ENCODE measurements at places on chromosomes 1 and 21.

DNA sequence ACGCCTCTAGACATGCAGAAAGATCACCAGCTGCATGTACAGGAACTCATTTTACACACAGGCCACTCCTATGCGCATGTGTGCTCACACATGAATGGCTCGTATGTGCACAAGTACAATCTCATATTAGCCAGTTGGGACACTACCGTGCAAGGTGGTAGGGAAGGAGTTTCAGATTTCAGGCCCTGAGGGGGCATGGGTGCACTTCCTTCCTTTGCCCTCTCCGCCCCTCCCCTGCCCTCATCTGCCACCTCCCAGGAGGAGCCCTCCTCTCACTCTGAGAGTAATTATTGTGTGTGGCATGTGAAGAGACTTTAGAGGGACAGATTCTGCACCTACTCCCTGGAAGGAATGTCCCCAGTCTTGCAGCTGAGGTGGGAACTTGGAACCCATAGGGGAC lies 14.8 kb downstream of the EDN2 start:
- DNase-seq = no peak

DNA sequence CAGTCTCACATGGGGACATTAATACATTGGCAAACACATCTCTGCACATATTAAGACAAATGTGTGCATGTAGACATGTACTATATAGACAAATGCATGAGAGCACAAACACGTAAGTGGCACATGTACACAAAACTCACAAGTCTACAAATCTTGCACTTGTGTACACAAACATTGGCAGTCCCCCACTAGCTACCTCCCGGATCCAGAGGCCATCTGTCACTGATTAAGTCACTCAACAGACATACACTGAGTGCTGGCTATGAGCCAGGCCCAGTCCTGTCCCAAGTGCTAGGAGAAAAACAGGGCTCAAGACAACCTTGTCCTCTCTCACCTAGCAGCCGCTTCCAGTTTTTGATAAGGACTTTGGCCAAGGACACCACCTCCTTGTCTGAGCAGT lies 7.0 kb downstream of the TCEA3 start:
- DNase-seq = no peak

DNA sequence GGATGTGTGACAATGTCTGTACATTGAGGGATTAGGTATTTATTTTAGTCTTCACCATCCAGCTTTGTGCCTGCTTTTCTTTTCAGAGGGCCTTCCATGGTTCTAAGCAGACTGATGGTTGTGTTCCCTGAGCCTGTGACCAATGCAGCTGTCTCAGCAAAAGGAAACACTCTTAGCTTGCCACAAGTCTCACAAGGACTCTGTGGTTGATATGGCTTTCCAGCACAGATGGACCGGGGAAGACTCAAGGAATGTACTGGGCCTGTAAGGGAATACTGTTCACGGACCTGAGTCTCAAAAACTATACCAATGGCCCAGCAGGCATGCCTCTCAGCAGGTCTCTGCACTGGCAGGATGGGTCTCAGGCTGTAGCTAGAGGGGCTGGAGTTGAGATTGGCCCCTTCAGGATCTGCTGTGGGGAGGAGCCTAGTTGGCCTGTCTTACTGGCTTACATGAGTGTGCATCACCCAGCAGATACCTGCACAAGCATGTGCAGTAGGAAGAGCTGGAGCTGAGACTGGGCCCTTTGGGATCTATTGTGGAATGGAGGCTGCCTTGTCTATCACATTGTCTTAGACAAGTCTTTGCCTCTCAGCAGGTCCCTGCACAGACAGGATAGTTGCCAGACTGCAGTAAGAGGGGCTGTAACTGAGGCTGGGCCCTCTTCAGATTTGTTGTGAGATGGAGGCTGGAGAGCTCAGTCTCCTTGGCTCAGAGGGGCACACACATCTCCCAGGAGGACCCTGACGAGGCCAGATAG lies 52.0 kb upstream of the PDC start:
- DNase-seq = no peak

GRCh38 chr21:41366522-41367151 lies 4.8 kb downstream of the MX2 start:
- DNase-seq = no peak

DNA sequence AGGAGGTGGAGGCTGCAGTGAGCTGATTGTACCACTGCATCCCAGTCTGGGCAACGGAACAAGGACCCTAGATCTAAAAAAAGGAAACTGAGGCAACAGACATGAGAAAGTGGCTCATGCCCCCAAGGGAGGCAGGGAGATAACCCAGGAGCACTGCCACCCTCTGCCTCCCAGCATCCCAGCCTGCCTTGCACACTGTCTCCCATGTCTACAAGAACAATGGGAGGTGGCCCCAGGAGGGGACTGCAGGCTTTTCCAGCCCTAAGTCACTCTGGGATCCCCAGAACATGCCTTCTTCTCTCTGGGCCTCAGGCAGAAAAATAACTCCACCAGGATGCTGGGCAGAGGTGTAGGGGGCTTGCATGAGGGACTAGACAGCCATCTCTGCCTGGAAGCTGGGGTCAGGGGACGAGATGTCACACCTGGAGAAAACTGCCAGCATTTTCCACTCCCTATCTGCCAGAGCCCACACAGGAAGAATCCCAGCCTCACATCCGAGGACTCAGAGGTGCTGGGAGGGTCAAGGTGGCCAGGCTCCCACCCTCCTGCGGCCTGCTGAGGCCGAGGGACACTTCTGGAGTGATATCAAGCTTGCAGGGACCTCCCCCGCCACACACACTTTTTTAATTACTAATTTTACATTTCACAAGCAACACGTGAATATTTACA lies 21.4 kb downstream of the RUNX3 start:
- DNase-seq = no peak

DNA sequence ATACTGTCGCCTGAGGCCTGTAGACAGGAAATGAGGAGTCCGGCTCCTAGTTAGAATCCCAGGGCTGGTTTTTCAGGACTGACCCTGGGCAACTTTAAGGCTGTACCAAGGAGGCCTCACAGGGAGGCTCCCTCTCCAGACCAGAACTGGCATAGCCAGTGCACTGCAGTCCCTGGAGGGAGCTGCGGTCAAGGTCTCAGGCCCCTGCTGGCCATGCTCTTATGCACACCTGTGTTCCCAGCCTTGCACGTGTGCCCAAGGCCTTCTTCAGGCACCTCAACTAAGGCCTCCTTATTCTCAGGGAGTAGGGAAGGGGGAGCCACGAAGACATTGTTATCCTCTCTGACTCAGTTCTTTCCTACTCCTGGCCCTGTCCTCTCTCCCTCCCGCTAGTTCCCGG lies 22.0 kb upstream of the IFNAR1 start:
- no peak for DNase-seq

DNA sequence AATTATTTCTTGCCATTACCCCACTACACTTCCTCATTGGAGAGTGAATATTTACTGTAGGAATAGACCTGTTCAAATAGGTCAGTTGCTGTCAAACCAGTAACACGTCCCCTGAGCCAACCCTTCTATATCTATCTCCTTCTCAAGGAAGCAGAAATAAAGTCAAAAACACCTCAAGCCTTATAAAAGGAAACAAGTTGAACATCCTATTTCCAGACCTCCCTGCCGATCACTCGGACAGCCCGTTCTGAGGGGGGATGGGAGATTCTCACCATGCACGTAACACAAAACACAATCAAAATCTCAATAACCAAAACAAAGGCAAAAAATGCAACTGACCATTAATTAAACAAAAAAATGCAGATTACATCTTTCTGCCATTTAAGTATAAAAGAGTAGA lies 121.5 kb upstream of the KRTAP19-8 start:
- DNase-seq = no peak

GRCh38 chr1:185376288-185376687 lies 59.2 kb upstream of the IVNS1ABP start:
- DNase-seq = no peak

DNA sequence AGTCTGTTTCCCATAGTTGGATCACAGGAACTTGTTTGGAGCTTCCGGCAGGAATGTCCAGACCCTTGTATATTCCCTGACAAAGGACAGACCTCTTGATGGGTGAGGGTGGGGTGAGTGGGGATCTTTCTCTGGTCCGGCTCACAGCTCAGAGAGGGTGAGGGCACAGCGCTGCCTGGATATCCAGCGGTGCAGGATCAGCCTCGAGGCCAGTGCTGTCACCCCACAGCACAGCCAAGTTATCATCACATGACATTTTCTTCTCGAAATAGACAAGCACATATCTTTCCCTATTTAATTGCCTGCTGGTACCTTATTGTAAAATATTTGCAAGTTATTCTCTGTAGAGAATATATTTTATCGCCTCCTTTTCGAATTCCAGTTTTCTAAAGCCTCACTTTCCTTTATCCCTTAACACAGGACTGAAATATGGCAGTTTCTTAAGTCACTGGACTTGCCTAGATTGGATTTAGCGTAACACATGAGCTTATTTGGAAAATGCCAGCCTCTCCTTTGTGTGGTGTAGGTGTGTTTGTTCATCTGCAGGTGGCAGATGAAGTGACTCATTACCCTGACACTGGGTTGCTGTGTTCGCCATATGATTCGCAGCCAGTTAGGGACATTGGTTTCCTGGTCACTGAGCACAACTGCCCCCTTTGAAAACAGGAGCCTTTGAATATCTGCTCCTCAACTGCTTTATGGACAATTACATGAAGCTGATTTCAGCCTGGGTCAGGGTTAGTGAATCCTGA lies 21.4 kb downstream of the CLIC6 start:
- no peak for DNase-seq

- DNase-seq = no peak
Observed at GRCh38 chr1:223873044-223873443, 27.3 kb upstream of the TP53BP2 start.

DNA sequence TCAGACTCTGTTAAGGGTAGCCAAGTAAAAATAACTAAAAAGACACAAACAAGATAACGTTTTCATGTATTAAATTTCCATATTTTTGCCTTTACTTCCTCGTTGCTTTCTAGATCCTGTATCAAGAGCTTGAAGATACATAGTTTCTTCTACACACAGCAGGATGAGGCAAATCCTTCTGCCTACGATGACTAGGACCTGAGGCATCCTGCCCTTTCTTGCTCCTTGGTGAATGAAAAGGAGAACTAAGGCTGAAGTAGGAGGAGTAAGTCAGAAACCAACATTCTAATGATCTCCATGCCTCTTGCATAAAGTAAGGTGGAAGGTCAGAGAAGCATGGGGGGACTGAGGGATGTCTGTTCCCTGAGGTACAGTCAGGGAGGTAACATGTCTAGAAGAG lies 102.6 kb downstream of the GPATCH2 start:
- DNase-seq = no peak

DNA sequence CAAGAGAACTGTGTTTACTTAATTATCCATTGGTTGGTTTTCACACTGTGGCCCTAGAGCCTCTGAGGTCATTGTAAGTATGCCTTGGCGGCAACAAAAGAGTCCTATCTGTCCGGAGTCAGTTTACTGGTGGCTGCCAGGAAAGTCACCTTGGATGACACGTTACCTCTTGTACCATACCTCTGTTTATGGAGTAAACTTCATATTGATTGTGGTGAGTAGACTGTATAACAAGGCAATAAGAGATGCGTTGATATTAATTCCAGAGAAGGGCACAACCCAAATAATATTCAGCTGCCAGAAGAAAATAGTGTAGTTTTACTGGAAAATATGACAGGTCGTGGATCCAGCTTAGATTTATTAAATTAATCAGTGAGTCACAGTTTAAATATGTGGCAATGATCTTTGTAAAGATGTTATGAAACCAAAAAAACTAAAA lies 20.4 kb upstream of the KIF14 start:
- DNase-seq = no peak

DNA sequence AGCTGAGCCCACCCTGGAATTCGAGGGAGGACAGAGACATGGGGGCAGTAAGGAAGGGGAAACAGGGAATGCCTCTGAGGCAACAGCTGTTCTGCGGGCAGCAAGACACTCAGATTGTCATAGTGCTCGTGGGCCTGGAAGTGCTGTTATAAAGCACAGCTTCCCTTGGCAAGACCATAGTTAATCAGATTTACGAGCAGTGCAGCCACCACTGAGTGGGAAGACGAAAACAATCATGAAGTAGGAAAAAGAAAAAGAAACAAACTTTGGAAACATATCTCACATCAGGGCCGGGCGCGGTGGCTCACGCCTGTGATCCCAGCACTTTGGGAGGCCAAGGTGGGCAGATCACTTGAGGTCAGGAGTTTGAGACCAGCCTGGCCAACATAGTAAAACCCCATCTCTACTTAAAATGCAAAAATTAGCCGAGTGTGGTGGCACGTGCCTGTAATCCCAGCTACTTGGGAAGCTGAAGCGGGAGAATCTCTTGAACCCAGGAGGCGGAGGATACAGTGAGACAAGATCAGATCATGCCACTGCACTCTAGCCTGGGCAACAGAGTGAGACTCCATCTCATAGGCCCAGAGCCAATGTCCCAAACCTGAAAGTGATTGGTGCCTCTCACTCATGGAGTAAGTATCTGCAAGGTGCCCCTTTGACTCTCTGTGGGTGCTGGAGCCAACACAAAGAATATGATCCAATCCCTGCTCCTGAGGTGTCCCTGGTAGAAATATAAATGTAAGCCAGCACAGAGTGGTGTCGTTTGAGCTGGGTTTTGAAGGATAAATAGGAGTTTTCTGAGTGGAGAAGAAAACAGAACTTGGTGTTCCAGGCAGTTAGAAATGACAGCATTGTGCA lies 55.6 kb upstream of the GPR153 start:
- DNase-seq = no peak

GRCh38 chr21:37391666-37392065 lies 25.1 kb downstream of the DYRK1A start:
- no peak for DNase-seq

- DNase-seq = no peak
Observed at GRCh38 chr1:31203215-31203614, 36.5 kb downstream of the NKAIN1 start.

DNA sequence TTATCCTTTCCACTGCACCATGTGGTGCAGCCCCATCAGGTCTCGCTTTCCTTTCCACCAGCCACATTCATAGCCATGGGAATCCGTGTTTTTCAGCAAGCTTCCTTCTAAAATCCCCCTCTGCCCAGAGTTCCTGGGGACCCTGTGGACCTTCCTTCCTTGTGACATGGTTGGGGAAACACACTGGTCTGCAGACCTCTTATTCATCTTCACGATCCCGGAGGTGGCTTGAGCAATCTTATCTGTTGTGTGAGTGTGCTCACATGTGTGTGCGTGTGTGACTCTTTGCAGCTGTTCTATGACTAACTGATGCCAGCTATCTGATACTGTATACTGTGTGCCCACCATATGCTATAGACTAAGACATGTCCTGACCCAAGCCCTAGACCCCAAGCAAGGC lies 15.6 kb upstream of the IL10 start:
- no peak for DNase-seq

DNA sequence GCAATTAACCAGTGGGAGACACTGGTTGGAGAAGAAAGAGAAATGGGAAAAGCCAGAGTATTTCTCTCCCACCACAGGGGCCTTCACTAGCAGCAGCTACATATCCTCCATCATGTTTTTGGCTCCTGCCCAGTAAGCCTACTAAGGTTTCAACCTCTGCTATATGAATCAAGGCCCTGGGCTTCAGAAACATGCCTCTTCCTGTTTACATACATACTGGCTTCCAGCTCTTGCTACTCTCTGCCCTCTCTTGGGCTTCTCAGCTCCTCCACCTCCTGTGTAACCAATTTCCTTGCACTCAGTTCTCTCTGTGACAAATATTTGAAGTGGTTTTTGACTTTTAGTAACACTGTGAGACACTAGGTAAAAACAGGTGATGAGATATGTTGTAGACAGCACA lies 80.8 kb downstream of the LRRC7 start:
- no peak for DNase-seq

GRCh38 chr21:33901412-33902288 lies 14.0 kb downstream of the ATP5PO start:
- no peak for DNase-seq

All from CD4-positive, alpha-beta T cell treated with Interleukin-4 for 4 hours (primary cell).